ENCODE measurements at places on chromosomes 12 and 14.

GRCh38 chr14:104135904-104136471 lies 2.4 kb upstream of the KIF26A start:
- no peak for DNase-seq

DNA sequence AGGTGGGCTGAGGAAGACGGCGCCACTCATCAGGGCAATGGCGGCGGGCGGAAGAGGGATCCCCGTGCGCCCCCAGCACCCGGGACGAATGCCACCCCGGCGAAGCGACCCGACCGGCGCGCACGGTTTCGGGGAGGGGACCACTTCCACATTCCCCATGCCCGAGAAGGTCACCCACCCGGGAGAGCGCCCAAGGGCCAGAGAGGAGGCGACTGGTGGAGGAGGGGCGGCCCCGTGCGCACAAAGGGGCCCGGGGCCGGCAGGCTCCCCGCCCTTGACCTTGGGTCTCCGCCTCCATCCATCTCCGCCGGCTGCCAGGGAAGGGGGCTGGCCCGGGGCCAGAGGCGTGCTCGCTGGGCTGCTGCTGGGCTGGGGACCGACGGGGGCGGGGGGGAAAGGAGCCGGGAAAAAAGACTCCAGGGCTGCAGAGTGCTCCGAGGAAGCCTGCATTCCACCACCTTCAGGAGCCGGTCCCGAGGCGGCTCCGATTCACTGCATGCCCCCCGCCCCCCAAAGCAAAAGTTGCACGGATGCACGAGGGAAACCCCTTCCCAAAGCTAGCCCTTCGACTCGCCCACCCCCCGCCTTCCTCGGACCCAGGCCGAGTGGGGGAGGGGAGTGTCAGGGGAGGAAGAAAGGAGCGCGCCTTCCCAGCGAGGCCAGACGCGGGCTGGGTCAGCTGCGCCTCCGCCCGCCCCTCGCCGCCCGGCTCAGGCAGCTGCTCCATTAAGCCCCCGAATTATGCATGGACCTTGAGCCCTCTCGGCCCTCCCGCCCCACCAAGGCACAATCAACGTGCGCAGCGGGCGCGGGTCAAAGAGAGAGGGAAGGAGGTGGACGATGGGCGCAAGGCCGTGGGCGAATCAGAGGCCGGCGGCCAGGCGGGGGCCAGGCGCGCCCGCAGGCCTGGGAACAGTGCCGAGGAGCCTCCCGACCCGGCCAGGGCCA lies 26.2 kb downstream of the BCL11B start:
- DNase-seq = no peak

- no peak for DNase-seq
Measured at GRCh38 chr12:85405781-85406522, 125.9 kb downstream of the ALX1 start.

DNA sequence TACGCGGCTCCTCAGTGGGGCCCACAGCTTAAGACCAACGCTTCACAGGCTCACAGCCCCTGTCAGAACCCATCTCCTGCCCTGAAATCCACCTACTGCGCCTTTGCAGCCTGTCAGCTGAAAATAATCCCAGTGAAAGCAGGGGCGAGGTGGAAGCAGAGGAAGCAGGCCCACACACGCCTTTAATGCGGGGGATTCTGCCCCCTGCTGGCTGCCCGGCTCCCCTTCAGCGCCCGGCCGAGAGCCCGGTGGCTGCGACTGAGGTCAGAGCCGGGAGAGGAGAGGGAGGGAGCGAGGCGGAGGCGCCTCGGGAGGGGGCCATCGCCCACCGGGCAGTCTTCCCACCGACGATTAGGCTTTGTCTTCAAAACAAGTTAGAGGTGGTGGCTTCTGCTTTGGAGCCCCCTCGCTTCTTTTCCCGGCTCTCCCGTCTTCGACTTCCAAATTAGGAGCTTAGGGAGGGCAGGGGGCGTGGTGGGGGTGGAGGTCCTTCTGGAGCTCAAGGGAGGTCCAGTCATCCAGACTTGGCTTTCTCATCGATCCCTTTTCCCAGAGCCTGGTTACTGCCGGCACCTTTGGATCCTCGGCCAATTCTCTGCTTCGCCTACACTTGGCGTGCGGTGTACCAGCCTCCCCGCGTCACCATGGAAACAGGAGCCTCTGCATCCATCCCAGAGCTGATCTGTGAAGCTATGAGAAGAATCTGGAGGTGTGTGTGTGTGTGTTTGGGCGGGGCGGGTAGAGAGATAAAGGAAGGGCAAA lies 25.2 kb upstream of the RND1 start:
- DNase-seq = peak; percentile 72

GRCh38 chr12:14111230-14111865 lies 129.9 kb upstream of the GRIN2B start:
- no peak for DNase-seq

GRCh38 chr14:60275932-60276331 lies 26.9 kb downstream of the PPM1A start:
- no peak for DNase-seq

GRCh38 chr12:58896278-58896677 lies 24.0 kb downstream of the LRIG3 start:
- no peak for DNase-seq

DNA sequence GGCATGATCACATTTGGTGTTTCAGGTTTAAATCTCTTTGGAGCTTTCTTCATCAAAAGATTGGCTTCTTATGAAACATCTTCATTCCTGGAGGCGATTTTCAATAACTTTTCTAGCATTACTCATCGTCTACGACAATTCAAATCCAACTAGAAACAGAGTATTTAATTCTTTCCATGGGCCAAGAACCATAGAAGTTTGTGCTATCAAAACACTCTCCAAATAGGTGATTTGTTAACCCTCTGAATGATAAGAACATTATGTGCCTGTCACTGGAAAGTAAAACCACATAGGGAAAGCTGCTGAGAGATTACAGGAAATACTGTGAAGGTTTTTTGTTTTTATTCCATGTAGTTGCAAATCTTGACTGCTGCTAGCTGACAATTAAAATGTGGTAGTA lies 6.9 kb upstream of the DCN start:
- no peak for DNase-seq

DNA sequence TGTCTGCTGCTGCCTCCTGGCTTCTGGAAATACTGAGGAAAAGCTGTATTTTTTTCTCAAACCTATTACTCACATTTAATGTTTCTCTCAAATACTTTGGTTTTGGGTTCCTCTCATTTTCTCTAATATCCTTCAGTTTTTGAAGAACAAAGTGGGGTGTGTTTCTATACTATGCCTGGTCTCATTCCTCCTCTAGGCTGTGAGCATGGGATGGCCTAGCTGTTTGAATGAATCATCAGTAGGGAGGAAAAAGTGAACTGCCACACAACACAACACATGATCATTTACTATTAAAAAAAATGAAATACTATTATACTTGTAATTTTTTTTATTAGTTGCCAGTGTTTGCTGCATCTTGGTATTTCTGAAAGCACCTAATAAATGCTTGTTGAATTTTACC lies 11.3 kb upstream of the SMCO3 start:
- DNase-seq = no peak

DNA sequence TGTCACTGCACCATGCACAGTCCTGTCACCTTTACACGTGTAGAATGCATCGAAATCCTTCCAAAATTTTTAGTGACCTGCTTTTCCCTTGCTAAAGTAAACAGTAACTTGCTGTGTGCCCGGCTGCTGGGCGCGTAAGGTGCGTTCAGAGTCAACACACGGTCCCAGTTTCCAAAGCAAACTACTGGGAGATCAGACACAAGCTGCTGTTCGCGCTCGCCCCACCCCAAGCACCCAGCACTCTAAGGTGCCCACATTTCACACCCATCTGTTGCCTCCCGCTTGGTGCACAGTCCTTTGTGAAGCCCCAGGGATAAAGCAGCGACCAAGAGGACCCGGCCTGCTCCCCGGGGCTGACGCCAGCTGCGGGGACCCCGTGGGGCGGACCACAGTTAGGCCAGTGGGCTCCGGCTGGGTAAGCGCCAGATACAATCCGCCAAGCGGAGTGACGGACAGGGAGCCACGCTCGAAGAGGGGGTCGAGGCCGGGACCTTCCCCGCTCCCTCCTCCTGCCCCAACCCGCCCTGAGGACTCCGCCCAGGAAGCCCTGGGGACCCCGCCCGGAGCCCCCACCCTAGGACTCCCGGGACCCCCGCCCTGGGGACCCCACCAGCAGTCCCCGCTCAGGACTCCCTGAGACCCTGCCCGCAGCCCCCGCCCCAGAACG lies 633 bp downstream of the STX2 start:
- no peak for DNase-seq

DNA sequence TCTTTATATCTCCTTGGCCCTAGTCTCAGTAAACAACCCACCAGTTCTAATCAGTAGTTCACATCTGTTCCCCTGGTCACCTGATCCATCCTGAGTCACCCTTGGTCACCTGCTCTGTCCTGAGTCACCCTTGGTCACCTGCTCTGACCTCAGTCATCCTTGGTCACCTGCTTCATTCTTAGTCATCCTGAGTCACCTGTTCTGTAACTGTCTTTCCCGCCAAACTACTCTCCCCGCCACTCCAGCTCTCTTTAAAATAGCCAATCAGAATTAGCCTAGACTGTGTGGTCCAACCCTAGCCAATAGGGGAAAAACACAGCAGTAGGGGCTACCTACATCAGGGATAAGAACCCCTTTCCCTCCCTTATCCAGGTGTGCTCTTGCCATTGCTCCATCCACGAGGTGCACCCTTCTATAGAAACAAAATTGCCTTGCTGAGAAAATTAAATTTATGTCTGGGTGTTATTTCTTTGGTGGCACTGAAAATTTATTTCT lies 245.4 kb upstream of the DIO3 start:
- no peak for DNase-seq

GRCh38 chr12:14902465-14902864 lies 16.8 kb upstream of the MGP start:
- no peak for DNase-seq

DNA sequence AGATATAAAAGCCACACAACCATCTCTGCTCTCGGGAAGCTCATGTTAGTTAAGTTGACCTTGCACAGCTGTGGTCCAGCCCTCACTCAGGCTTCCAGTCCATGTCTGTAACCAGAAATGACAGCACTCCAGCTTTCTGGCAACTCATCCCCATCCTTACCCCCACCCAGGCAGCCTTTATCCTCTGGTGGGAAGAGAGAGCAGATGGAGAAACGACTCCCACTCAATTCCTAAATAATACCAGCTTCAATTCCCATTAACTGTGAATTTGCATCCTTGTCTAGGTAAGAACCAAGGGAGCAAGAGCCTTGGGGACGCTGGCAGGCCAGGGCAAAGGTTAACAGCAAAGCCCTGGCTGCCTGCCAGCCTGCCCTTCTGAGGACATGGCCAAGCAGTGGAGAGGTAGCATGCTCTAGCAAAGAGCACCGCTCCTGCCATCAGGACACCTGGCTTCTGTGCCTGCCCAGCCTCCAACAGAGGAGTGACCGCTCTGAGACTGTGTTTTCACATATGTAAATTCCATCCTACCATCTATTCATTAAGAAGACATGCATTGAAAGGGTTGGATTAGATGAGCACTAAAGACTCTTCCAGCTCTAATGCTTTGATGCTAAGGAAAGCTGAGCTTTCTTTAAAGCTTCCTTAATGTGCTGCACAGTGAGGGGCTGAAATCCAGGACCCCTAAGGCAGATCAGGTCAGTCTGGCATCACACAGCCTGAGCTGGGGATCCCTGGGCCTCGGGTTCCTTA lies 236.1 kb downstream of the GRIN2B start:
- no peak for DNase-seq
